ENCODE measurements at places on chromosomes 7 and 10.

GRCh38 chr10:21527598-21528235 is 2.2 kb upstream of the SKIDA1 start:
- DNase-seq: no peak

DNA sequence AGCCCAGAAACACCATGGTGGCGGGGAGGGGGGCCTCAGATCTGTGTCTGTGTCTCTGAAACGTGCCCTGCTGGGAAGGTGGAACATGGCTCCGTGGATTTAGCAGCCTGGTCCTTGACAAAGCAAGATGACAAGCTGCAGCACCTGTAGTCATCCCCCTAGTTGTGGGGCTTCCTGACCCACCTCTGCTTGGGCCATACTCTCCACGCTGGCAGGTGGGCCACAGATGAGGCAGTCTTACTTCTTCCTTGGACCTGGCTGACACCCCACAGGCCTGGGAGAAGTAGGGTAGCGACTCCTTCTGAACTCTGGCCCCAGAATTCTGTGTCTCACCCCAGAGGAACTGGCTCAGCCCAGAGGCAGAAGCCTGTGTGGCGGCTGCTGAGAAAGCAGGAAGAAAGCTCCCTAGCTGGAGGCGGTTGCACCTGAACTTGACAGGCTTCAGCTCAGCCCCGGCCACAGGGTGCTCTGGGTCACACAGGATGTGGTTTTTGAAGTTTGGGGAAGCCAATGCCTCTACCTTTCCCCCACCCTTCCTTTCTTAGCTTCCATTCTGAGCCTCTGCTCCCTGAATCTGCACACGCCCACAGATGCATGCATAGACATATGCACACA is 113.9 kb downstream of the ABLIM1 start:
- DNase-seq: peak; percentile 53

DNA sequence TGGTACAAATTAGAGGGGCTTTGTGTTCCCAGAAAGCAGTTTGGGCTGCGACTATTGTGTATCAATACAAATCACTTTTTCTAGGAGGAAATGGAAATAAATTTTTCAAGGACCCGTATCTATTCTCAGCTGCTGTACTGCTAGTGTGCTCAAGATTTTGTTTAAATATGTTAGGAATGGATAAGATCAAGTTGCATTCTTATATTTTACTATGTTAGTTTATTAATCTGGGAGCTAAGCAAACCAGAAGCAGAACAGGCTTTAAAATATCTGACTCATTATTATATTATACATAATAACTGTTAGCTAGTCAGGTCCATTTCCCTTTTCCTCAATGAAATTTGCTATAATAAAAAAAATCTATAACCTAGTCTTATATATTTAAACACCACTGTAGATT is 11.1 kb upstream of the GLCCI1 start:
- DNase-seq: no peak

DNA sequence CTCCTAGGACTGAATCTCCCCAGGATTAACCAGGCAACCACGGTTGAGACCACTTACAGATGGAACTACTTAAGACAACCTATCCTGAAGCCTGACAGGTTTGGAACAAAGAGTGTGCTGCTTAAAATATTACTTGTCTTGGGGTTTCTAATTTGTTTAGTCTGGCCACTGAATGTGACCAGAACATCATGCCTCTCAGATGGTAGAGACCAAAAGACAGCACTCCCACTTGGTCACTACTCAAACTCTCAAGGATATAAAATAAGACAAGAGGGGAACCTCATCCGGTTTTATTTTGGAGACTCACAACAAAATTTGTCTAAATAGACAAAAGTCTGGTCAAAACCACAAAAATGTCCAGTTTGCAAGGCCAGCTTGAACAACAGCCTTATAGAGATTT is 15.3 kb downstream of the MRPL32 start:
- DNase-seq: no peak

DNA sequence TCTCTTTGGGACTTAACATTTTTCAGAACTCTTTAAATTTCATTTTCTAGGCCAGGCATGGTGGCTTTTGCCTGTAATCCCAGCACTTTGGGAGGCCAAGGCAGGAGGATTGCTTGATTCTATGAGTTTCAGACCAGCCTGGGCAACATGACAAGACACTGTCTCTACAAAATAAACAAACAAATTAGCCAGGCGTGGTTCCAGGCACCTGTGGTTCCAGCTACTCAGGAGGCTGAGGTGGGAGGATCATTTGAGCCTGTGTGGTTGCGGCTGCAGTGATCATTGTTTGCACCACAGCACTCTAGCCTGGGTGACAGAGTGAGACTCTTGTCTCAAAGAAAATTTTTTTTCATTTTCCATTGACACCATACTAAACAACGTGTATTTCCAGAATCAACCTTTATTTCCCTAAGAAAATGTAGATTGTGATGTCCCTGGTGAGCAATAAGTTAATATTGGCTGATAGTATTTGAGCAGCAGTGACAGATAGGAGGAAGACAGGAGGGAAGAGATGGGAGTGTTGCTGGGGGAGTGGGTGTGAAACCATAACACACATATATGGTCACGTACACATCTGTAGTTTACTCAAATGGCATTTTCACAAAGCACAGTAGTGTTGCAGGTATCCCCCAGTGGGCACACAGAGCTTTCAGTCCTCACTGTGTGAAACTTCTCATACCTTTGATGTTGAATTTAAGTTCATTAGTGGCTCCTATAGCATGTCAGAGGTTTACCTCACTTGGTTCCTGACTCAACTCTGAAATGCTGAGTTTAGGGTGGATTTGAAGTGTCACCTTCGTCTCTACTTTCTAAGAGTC is 205.6 kb downstream of the AUTS2 start:
- no peak for DNase-seq

GRCh38 chr7:47801423-47801822 is 146.8 kb downstream of the PKD1L1 start:
- DNase-seq: no peak

DNA sequence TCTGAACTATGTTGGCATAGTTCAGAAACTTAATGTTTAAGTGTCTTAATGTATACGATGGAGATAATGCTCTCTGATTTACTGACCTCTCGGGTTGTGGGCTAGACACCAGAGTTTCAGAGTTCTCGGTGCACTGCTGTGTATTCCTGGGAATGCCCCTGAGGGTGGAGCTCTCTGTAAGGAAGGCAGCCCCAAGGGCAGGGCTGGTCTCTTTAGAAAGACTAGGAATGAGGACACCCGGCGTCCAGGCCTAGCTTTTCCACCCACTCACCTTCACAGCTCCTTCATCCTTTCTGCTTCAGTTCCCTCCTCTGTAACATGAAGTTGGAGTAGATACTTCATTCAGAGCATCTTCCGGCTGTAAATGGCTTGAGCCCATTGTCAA is 536.6 kb upstream of the GALNT17 start:
- no peak for DNase-seq

DNA sequence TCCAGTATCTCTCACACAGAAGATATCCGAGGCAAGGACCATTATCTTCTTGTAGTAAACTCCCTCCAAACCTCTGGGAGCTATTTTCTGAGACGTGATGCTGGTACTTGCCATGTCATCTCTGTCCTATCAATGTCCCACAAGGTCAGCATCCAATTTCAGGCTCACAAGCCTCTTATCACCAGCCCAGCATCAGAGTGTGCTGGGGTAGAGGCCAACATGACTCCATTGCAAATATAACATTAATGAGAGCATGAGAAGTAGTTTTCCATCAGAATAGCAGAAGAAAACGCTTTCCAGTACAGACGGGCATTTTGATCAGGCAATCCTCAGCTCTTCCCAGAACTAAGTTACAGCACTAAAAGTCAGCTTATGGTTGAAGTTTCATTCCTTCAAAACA is 5.6 kb downstream of the MORN4 start:
- DNase-seq: no peak

GRCh38 chr7:4129481-4130122 is 552.5 kb upstream of the FOXK1 start:
- no peak for DNase-seq

DNA sequence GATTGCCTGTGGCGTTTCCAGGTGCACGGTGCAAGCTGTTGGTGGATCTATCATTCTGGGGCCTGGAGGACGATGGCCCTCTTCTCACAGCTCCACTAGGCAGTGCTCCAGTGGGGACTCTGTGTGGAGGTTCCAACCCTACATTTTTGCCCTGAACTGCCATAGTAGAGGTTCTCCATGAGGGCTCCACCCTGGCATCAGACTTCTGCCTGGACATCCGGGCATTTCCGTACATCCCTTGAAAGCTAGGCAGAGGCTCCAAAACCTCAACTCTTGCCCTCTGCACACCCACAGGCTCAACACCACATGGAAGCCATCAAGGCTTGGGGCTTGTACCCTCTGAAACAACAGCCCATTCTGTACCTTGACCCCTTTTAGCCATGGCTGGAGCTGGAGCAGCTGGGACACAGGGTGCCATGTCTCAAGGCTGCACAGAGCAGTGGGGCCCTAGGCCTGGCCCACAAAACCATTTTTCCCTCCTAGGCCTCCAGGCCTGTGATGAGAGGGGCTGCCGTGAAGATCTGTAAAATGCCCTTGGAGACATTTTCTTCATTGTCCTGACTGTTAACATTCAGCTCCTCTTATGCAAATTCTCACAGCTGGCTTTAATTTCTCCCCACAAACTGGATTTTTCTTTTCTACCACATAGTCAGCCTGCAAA is 10.0 kb upstream of the FGL2 start:
- DNase-seq: no peak

DNA sequence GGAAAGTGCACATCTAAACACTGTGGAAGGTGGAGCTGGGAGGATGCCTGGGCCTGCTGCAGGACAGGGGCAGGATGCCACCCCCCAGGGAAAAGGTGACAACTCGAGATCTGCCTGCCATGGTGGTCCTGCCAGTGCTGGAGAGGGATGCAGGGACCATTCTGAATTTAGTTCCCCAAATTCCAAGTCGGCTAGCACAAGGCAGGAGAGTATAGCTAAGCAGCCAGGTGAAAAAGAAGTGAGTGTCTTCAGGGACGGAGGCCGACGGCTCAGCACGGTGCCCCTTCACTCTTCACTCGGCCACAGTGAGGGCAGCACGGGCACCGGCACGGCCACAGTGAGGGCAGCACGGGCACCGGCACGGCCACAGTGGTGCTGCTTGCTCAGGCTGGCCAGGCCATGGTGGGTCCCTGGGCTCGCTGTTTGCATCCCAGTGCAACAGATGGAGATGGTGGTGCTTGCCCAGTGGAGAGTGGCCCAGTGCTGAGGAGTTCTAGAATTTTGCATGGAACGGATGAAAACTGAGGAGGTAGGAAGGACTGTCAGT is 161.3 kb upstream of the SHH start:
- DNase-seq: no peak

- no peak for DNase-seq
Observed at GRCh38 chr7:29495653-29496052, 68.0 kb upstream of the PRR15 start.

DNA sequence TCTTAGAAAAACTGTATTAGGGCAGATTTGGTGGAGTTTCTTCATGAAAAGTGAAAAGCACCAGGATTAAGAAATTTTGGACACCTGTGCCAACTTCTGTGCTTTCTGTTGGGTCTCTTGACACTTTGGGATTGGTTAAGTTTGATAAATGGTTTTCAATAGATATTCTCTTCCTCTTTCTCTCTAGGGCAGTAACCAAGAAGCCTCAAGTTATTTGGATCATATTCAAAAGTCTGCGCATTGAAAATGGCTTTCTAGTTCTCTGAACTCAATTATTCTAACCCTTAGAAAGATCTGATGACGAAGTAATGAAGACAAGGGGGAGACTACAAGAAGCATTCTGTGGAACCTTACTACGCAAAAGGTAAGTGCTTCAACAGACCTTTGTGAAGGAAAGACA is 144.0 kb upstream of the CCDC6 start:
- DNase-seq: no peak

DNA sequence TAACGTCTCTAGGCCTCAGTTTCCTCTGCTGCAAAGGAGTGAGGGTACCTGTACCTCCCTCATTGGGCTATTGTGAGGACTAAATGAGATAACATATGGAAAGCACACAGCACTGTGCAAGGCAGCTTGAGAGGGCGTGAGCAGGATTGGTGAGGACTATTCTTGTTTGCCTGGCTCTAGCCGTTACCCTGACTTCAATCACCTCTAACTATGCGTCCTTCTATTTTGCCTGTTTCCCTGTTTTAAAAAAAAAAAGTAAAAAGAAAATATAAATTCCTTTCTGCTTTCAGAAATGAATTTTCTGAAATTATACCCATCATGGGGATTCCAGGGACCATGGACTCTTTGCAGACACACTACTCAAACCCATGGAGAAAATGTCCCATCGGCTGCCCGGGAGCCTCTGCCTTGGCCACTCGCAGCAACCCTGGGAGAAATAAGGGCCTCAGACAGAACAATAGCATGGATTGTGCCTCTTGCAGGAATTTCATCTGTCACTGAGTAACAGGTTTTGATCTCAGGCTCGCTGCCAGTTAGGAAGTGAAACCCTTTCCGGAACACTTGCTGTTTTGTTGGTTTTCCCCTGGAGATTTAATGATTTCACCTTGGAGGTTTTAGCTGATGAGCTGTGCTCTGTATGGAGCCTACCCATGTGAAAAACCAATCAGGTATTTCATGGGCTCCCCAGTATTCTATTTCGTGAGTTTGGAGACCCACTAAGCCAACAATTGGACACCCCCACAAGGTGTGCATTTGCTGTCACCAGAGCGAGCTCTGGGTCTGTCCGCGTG is 55.6 kb downstream of the STEAP1B start:
- no peak for DNase-seq

DNA sequence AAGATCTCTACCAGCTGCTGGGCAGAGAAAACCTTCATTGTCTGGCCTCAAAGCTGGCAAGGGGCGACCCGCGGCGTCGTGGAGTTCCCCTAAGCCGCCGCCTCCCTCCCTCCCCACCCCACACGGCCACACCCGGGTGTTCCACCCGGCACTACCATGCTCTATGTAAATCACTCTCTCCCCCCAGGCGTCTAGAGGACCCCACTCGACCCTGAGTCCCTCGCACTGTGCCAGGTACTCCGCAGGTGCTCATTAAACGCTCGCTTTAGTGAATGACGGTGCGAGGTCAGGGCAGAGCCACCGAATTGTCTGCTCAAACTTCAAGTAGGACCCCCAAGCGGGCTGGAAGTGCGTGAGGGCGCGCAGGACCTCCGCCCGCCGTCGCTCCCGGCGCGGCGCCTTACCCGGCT is 628 bp downstream of the PARP12 start:
- DNase-seq: peak; percentile 56

GRCh38 chr7:151679881-151680612 is 160.4 kb upstream of the RHEB start:
- no peak for DNase-seq

DNA sequence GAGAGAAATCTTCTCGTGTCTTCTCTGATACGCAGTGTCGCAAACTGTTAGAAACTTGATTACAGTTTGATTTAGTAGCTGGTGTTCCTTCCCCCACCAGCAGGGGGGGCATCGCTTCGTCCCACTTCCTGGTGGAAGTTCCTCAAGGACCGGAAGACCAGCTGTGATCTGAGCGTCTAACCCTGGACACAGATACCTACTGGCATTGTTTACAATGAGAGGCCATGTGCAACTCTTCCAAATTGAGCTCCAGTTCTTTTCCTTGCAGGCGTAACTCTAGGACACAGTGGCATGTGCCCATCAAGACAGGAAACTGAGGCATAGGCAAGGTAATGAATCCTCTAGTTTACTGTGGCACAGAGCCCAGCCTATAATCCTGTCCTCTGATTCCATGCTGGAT is 219.0 kb downstream of the CCDC3 start:
- peak; percentile 12 for DNase-seq

All from T-helper 9 cell (primary cell).